ENCODE measurements at places on chromosomes 2 and 18.
A peak's percentile ranks its signal among the peaks of the same experiment; 100 is the strongest.

- DNase-seq, result no peak
Observed at GRCh38 chr2:602571-603359, 74.4 kb downstream of the TMEM18 start.

GRCh38 chr2:160061944-160062291 lies 497 bp downstream of the PLA2R1 start:
- no peak for DNase-seq

DNA sequence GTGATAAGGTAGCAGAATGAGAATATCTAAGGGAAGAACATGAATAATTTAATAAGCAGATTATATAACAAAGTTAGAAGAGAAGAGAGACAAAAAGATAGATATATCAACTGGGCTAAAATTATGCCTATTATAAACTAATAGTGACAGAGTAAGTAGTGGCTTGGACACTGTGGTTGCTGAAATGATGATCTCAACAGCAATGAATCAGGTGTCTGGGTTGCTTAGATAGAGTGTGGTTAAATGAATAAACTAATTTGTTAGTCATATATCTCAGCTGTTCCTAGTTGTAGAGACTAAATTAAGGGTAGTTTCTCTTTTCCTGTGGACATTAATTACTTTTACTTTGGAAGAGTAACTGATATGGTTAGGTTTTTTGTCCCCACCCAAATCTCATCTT lies 1485.4 kb upstream of the CELF4 start:
- no peak for DNase-seq

GRCh38 chr2:209977386-209978239 lies 24.8 kb upstream of the RPE start:
- peak; percentile 21 for DNase-seq

DNA sequence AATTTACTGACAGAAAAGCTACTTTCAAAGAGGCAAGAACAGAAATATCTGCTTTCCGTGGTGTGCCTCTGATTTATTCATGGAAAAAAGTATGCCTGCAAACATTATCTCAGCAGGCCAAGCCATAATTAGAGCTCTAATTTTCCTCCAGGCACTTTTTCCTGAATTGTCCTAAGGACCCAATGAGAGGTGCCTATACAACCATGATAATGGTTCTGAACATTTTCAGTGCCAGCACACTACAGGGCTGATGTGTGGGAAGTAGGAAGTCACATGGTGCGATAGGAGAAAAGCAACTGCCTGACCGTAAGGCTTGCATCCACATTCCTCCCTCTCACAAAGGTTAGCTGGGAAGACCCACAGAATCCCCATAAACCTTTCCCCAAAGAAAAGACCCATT lies 45.9 kb upstream of the EGR4 start:
- no peak for DNase-seq

GRCh38 chr2:224982910-224983711 lies 59.2 kb downstream of the DOCK10 start:
- DNase-seq, result no peak

DNA sequence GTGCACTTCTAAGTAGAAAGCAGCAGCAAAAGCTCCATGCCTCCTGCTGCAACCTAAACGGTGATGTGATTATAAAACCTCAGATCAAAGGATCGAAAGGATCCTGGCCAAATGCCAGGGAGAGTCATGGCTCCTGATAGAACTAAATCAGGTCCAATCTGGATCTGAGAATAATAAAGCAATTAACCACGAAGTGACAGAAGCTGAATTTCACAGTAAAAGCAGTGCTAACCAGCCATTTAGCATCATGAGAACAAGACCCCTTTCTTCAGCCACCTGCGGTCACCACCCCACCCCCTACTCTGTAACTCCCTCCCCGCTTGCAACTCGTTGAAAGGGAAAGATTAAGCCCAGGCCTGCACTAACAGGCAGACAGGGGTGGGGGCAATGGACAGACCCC lies 748.7 kb downstream of the BCL11A start:
- DNase-seq, result no peak

- DNase-seq, result no peak
Observed at GRCh38 chr2:171939743-171940071, 17.4 kb downstream of the HAT1 start.

DNA sequence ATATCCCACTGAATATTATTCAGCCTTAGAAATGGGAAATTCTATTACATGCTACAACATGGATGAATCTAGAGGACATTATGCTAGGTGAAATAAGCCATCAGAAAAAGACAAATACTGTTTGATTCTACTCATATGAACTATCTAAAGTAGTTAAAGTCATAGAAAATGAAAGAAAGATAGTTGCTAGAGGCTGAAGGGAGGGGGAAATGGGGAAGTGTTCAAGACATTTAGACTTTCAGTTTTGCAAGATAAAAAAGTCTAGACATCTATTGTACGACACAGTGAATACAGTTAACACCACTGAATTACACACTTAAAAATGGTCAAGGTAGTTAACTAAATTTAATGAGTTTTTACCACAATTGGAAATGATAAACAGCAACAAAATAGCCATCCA lies 835.9 kb upstream of the CHAC2 start:
- no peak for DNase-seq

DNA sequence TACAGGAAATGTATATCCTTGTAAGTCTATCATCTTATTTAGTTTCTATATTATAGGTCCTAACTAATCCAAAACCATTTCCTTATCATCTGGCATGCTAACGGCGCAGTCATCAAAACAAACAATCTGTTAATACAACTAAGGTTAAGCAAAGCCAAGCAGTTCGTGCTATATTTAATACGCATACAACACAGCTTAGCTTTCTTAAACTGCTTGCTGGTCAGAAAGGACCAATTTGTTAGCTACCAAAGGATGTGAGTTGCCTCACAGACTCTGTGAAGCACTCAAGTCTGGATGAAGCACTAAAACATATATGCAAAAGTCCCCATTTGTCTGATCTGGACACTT lies 67.0 kb downstream of the ZEB2 start:
- no peak for DNase-seq
